ENCODE measurements at places on chromosomes 5 and 9. TPM values are rescaled to one million over a fixed set of nuclear protein-coding genes. Genes with fewer than 3 reads are reported as not detected.

Gene RC3H2
- 53.8 TPM for total RNA-seq

DNA sequence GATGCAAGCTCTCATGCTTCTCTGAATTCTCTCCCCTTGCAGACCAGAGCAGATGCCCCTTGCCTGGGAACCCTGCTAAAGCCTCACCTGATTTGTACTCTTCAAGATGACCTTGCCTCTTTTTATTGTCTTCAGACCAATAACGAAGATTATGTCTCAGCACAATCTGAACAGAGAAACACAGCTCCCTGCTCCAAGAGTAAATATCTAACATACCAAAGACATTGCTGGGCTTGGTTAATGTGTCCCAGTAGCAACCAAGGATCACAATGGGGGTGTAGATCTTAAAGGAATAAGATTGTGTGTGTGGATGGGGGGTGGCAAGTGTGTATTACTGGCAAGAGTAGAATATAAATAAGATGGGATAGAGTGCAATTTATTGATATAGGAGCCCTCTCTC lies 67.6 kb upstream of the LHFPL2 start:
- H3K27me3 ChIP-seq = no peaks in the 10 kb centered on the region
- DNase-seq = no peak
- no peaks in the 10 kb centered on the region for H3K4me1 ChIP-seq

DNA sequence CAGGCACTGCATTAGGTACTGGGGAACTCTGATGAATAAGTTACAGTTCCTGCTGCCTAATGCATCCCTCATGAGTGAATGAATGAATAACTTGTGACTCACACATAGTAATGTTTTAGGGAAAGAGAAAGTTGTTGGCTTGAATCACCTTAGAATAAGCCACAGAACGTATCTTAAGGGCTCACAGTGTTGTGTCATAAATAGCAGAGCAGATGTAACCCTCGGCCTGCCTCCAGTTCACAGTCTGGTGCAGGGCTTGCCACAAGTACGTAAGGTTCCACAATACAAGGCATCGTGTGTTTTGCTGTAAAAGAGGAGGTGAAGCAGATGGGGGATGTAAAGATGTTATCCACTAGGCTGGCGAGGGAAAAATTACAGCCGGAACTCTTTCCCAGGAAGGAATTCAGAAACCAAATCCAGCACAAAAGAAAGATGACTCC lies 218.7 kb downstream of the TRPM3 start:
- no peaks in the 10 kb centered on the region for H3K4me1 ChIP-seq
- DNase-seq = no peak
- H3K4me3 ChIP-seq = no peak overlapping the region
- no peak overlapping the region for H3K27ac ChIP-seq
- H3K27me3 ChIP-seq = peaks cover 49% of the 10 kb centered on the region

GRCh38 chr5:142618130-142618523 lies 67.8 kb downstream of the FGF1 start:
- no peak overlapping the region for H3K27ac ChIP-seq
- DNase-seq = no peak
- H3K4me1 ChIP-seq = no peaks in the 10 kb centered on the region
- no peak overlapping the region for H3K4me3 ChIP-seq
- no peaks in the 10 kb centered on the region for H3K27me3 ChIP-seq

- no peak for DNase-seq
- no peak overlapping the region for H3K4me3 ChIP-seq
- no peak overlapping the region for H3K27ac ChIP-seq
- H3K27me3 ChIP-seq = no peaks in the 10 kb centered on the region
- peaks cover 38% of the 10 kb centered on the region for H3K4me1 ChIP-seq
- H3K36me3 ChIP-seq = no peaks in the 10 kb centered on the region
These were observed 378.2 kb downstream of the ACTL7B start for GRCh38 chr9:108477529-108478006.

GRCh38 chr9:129611307-129611800 lies 9.5 kb downstream of the C9orf50 start:
- H3K27me3 ChIP-seq = no peaks in the 10 kb centered on the region
- peaks cover 81% of the 10 kb centered on the region for H3K4me1 ChIP-seq
- no peak for DNase-seq
- peak overlapping the region; percentile 51 for H3K4me3 ChIP-seq

- no peaks in the 10 kb centered on the region for H3K36me3 ChIP-seq
- H3K4me1 ChIP-seq = no peaks in the 10 kb centered on the region
- H3K27me3 ChIP-seq = no peaks in the 10 kb centered on the region
These were observed 50.4 kb downstream of the ROR2 start for GRCh38 chr9:91899594-91899993.

- H3K4me3 ChIP-seq = no peak overlapping the region
- no peaks in the 10 kb centered on the region for H3K36me3 ChIP-seq
- no peaks in the 10 kb centered on the region for H3K27me3 ChIP-seq
- DNase-seq = no peak
These were observed 246.6 kb upstream of the ANKRD55 start for GRCh38 chr5:56479696-56480077.

GRCh38 chr9:106701611-106702010 lies 161.4 kb upstream of the ZNF462 start:
- no peak for DNase-seq
- no peaks in the 10 kb centered on the region for H3K4me1 ChIP-seq
- H3K36me3 ChIP-seq = no peaks in the 10 kb centered on the region

- no peak for DNase-seq
- H3K27ac ChIP-seq = no peak overlapping the region
- H3K4me1 ChIP-seq = no peaks in the 10 kb centered on the region
- no peak overlapping the region for H3K4me3 ChIP-seq
- no peaks in the 10 kb centered on the region for H3K36me3 ChIP-seq
- H3K27me3 ChIP-seq = no peaks in the 10 kb centered on the region
These were observed 381.4 kb upstream of the RGMB start for GRCh38 chr5:98391921-98392625.

DNA sequence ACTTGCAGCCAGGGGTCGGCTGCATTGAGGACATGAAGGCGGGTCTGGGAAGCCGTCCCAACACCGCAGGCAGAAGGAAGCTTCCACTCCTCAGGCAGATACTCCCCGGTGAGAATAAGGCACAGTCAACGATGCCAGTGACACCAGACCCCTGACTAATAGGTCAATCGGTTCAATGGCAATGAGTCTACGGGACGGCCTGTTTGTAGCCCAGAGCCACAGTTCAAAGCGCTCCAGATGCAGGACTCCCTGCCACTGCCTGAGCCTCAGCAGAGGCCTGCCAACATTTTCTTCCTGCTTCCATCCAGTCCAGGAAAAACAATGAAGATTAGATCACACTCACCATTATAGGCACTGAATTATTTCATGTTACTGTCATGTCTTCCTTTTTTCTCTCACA lies 84.5 kb upstream of the SIMC1 start:
- H3K4me3 ChIP-seq = no peak overlapping the region
- DNase-seq = no peak
- no peak overlapping the region for H3K27ac ChIP-seq
- no peaks in the 10 kb centered on the region for H3K36me3 ChIP-seq

DNA sequence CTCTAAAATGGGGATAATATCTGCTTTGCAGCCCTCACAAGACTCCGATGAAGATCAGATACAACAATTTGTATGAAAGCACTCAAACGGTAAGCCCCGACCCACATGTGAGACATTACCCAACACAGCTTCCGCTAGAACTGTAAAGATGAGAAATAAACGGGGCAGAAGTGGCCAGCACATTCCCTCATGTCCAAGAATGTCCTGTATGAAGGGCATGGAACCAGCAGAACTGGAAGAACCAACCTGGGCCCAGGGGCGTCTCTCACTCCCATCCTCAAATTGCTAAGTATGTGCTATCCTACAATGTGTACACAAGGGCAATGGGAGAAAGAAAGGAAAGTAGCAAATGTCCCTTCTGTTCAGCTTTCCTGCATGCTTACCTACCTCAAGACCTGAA lies 33.0 kb downstream of the CCDC125 start:
- no peaks in the 10 kb centered on the region for H3K36me3 ChIP-seq
- H3K27me3 ChIP-seq = no peaks in the 10 kb centered on the region
- H3K27ac ChIP-seq = no peak overlapping the region
- H3K4me3 ChIP-seq = no peak overlapping the region
- H3K4me1 ChIP-seq = no peaks in the 10 kb centered on the region

Gene AHRR
- total RNA-seq = 12.7 TPM

Gene HSPA5
- total RNA-seq = 438 TPM

DNA sequence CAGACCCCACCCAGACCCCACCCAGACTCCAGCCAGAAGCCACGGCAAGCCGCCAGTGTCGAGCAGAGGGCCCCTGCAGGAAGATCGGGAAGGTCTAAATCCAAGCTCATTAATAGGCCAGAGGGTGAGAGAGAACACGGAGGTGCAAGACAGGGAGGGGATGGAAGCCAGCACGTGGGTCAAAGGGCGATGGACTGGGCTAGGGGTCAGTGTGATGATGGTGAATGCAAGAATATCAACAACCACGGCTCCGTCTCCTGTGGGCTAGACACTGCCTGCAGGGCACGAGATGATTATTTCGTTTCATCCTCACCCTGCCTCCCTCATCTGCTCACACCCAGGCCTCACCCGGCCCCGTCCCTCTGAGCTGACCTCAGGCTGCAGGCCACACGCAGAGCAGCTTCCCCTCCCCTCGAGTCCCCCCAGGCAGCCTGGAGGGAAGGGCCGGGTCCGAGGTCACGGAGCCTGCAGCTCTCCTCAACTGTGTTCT lies 122.0 kb downstream of the COL23A1 start:
- DNase-seq = no peak
- no peaks in the 10 kb centered on the region for H3K27me3 ChIP-seq
- no peak overlapping the region for H3K4me3 ChIP-seq
- no peaks in the 10 kb centered on the region for H3K36me3 ChIP-seq
- no peaks in the 10 kb centered on the region for H3K4me1 ChIP-seq

- H3K4me1 ChIP-seq = peaks cover 6% of the 10 kb centered on the region
- H3K27me3 ChIP-seq = no peaks in the 10 kb centered on the region
- H3K36me3 ChIP-seq = no peaks in the 10 kb centered on the region
- no peak for DNase-seq
- no peak overlapping the region for H3K27ac ChIP-seq
- no peak overlapping the region for H3K4me3 ChIP-seq
These were observed 7.4 kb downstream of the SMARCA2 start for GRCh38 chr9:2022560-2022959.

- no peaks in the 10 kb centered on the region for H3K36me3 ChIP-seq
These were observed 25.4 kb downstream of the DAB2 start for GRCh38 chr5:39399135-39400036.

Gene PCDHGA3
- total RNA-seq = not detected

- H3K4me1 ChIP-seq = peaks cover 17% of the 10 kb centered on the region
- H3K27ac ChIP-seq = no peak overlapping the region
- no peak overlapping the region for H3K4me3 ChIP-seq
- H3K36me3 ChIP-seq = peaks cover 6% of the 10 kb centered on the region
- no peaks in the 10 kb centered on the region for H3K27me3 ChIP-seq
These were observed 16.0 kb downstream of the NR2F1 start for GRCh38 chr5:93599001-93599379.

Gene TEK
- total RNA-seq = 0.15 TPM

Gene ITGA2
- total RNA-seq = 36.6 TPM

- H3K27me3 ChIP-seq = no peaks in the 10 kb centered on the region
- H3K36me3 ChIP-seq = no peaks in the 10 kb centered on the region
- no peak for DNase-seq
These were observed 72.1 kb upstream of the STK32A start for GRCh38 chr5:147162740-147163139.

DNA sequence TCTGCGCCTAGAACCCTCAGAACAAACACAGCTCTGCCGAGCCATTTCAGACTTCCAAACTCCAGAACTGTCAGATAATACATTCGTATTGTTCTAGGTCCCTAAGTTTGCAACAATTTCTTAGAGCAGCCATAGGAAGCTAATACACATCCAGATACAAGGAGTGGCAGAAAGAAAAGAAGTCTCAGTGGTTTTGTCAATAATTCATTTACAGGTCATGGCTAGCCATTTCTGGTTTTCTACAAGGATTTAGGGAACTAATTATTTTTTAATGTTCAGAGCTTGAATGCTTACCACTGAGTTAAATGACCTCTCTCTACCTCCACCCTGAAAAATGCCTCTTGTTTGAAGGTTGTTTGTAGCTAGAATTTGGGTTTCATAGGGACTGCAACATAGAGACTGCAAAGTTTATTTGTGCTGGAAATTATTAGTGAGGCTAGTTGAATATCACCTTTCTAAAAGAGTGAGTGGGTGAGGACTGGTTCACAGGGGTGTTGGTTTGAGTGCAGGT lies 15.5 kb upstream of the ERMP1 start:
- DNase-seq = no peak
- no peaks in the 10 kb centered on the region for H3K27me3 ChIP-seq
- no peak overlapping the region for H3K27ac ChIP-seq
- peaks cover 33% of the 10 kb centered on the region for H3K4me1 ChIP-seq
- H3K36me3 ChIP-seq = no peaks in the 10 kb centered on the region
- H3K4me3 ChIP-seq = no peak overlapping the region

DNA sequence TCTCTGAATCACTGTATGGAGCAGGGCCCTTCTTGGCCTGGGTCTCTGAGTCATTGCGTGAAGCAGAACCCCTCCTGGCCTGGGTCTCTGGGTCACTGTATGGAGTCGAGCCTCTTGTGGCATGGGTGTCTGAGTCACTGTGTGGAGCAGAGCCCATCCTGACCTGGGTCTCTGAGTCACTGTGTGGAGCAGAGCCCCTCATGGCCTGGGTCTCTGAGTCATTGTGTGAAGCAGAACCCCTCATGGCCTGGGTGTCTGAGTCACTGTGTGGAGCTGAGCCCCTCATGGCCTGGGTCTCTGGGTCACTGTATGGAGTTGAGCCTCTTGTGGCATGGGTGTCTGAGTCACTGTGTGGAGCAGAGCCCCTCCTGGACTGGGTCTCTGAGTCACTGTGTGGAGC lies 94.0 kb upstream of the RAPGEF1 start:
- no peaks in the 10 kb centered on the region for H3K27me3 ChIP-seq
- H3K36me3 ChIP-seq = no peaks in the 10 kb centered on the region

Gene LCN2
- 9.2 TPM for total RNA-seq

Gene PPP3R2
- not detected for total RNA-seq

Gene CTNND2
- total RNA-seq = not detected

DNA sequence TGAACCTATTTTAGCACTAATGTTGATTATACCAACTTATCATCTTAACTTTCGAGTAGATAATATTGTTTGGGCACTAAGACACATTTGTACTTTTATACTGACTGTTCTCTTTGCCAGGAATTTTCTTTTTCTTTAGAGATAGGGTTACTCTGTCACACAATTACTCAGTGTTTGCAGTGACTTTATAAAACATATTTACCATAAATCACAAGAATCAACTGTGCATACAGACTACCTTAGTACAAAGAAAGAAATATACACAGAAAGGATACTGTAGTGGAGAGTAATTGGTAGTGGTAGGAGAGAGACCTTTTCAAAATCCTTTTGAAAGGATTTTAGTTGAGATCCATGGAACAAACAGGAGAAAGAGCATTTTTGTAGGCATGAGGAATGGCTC lies 40.3 kb downstream of the KIAA1958 start:
- H3K4me3 ChIP-seq = no peak overlapping the region
- H3K27ac ChIP-seq = no peak overlapping the region
- DNase-seq = no peak
- no peaks in the 10 kb centered on the region for H3K36me3 ChIP-seq
- H3K4me1 ChIP-seq = no peaks in the 10 kb centered on the region
- no peaks in the 10 kb centered on the region for H3K27me3 ChIP-seq

Gene LYRM7
- 14.4 TPM for total RNA-seq

Gene FAM153A
- total RNA-seq = not detected
